ENCODE measurements at places on chromosomes 2 and 18.
A peak's percentile ranks its signal among the peaks of the same experiment; 100 is the strongest.

GRCh38 chr18:78906066-78906465, 73.6 kb upstream of the SALL3 start:
- no peak for DNase-seq

DNA sequence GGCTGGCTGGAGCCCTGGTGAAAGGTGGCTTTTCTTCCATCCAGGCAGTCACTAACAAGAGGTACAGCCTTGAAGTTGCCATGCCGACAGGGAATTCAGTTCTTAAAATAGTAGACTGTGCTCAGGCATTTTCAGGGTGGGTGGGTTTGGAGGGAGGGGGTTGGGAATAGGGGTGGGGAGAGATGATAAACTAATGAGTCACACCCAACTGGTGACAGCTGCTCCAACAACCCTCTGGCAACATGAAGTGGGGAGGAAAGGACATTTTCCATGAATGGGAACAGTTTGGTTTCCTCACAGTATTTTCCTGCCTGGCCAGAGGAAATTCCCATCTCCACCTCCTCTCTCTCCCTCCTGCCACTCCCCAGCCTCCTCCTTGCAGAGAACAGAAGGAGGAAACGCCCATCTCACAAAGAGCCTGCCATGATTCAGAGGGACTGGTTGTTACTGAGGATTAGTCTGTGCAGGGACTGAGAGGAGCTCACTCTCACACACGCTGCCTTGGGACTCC, 113.0 kb upstream of the SLC1A4 start:
- DNase-seq, result no peak

GRCh38 chr2:75074708-75075107, 116.3 kb downstream of the POLE4 start:
- no peak for DNase-seq

- peak; percentile 51 for DNase-seq
Measured at GRCh38 chr2:25309402-25309801, 32.3 kb downstream of the DNMT3A start.

DNA sequence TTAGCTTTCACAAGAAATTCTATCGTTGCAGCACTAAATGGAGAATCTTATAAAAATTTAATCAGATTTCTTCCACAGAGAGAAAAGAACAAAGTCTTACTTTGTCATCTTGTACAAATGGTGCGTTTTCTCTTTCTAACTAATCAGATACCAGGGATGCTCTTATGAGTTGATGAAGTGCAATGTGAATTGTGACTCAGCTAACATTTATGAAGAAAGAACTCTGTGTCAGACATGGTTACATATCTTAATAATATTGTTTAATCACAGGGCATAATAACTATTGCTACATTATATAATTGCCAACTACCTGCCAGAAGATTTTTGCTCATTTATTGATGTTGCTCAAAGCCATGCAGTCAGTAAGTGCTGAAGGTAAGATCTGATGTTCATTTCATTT, 465.0 kb downstream of the CCDC85A start:
- no peak for DNase-seq
